Fibroblast of the aortic adventitia (primary cell): ENCODE measurements at places on chromosomes 13 and 19. TPM values are rescaled to one million over a fixed set of nuclear protein-coding genes. Genes with fewer than 3 reads are reported as not detected.

The POLR1G gene
- 3.0 and 5.7 TPM in 2 replicates for total RNA-seq

The TEX101 gene
- not detected in 2 replicates for total RNA-seq

The KANK3 gene
- total RNA-seq = 0.09 and 0.16 TPM in 2 replicates

The PPP1R12C gene
- 46.3 and 75.2 TPM in 2 replicates for total RNA-seq

The SPC24 gene
- 8.9 and 49.0 TPM in 2 replicates for total RNA-seq

The KLK1 gene
- total RNA-seq = not detected in 2 replicates

The MYO16 gene
- under 0.01 and 0.16 TPM in 2 replicates for total RNA-seq

The XAB2 gene
- 26.9 and 30.5 TPM in 2 replicates for total RNA-seq

The TNNI3 gene
- not detected in 2 replicates for total RNA-seq

The LSR gene
- 0.54 TPM in 1 of 2 replicates, not detected in the other for total RNA-seq

The SLC17A7 gene
- 0.49 TPM in 1 of 2 replicates, not detected in the other for total RNA-seq

The COG6 gene
- total RNA-seq = 33.5 and 41.4 TPM in 2 replicates

The SPACA4 gene
- total RNA-seq = not detected in 2 replicates

The SYNE4 gene
- not detected in 2 replicates for total RNA-seq

The RFC3 gene
- 10.2 and 38.9 TPM in 2 replicates for total RNA-seq

The CFAP97D2 gene
- not detected in 2 replicates for total RNA-seq

The ZNF181 gene
- 19.4 and 55.4 TPM in 2 replicates for total RNA-seq

The RGCC gene
- 1.1 and 1.6 TPM in 2 replicates for total RNA-seq

The ZNF418 gene
- 3.6 and 13.6 TPM in 2 replicates for total RNA-seq

The ADPRHL1 gene
- 2.4 and 2.8 TPM in 2 replicates for total RNA-seq

The SBK3 gene
- 0.25 TPM in 1 of 2 replicates, not detected in the other for total RNA-seq
